ENCODE measurements at places on chromosomes 5 and 9. TPM values are rescaled to one million over a fixed set of nuclear protein-coding genes. Genes with fewer than 3 reads are reported as not detected.

DNA sequence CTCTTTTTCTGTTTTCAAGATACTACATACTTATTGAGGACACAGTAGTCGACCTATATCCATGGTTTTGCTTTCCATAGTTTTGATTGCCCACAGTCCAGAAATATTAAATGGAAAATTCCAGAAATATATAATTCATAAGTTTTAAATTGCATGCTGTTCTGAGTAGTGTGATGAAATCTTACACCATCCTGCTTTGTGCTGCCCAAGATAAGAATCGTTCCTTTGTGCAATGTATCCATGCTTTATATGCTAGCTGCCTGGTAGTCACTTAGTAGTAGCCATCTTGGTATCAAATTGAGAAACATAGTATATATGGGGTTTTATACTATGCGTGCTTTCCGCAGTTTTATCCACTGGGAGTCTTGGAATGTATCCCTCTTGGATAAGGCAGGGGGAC is 59.0 kb downstream of the CWC27 start:
- H3K4me1 ChIP-seq: no peaks in the 10 kb centered on the region
- no peak for DNase-seq

DNA sequence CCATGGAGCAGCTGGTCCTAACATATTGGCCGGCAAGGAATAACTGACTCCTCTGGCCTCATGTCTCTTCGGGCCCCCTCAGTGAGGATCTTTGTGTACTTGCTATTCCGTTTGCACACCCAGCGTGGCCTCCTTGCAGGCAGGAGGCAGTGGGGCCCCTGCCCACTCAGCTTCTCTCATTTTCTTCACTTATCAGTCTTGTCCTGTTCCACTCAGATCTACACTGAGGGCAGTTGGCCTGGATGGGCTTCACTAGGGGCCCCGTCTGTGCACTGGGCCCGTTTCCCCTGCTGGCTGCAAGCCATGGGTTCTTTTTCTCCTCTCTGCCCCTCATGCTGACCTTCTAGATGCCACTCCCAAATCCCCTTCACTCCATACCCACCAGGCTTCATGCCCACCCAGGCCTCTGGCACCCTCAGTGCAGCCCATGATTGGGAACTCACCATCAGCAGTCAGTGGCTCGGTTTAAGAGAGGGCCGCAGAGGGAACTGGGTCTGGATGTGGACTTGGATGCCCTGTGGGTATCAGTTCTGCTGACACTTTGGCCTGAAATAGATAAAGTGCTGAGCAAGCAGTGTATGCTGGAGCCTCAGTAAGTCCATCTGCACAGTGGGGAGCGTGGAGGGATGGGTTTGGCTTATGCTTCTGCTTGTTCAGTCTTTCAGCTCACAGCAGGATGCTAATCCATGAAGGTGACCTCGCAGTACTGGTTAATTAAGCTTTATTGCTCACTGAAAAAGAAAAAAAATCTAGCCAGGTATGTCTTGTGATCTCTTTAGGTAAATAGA is 57.9 kb downstream of the ERBIN start:
- H3K27me3 ChIP-seq: no peaks in the 10 kb centered on the region
- H3K27ac ChIP-seq: no peak overlapping the region
- peaks cover 21% of the 10 kb centered on the region for H3K4me1 ChIP-seq
- H3K36me3 ChIP-seq: no peaks in the 10 kb centered on the region
- no peak overlapping the region for H3K4me3 ChIP-seq

- H3K4me3 ChIP-seq: no peak overlapping the region
- peak overlapping the region; percentile 30 for H3K27ac ChIP-seq
- no peaks in the 10 kb centered on the region for H3K27me3 ChIP-seq
- H3K36me3 ChIP-seq: peaks cover 22% of the 10 kb centered on the region
- H3K4me1 ChIP-seq: peaks cover 24% of the 10 kb centered on the region
These were observed 4.4 kb downstream of the RC3H2 start for GRCh38 chr9:122900791-122901190.

DNA sequence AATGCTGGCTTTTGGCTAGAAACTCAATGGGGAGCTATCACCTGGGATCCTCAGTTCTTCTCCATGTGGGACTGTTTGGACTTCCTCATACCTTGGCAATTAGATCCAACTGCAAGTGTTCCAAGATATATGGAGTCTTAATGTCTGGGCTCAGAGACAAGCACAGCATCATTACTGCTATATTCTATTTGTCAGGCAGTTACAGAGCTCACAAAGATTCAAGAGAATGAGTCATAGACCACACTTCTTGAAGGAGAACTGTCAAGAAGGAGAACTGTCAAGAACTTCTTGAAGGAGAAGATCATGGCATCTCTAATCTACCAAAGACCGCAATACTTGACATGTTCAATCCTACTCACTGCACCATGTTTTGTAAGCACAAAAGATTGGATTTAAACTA is 106.8 kb upstream of the NREP start:
- H3K27ac ChIP-seq: no peak overlapping the region
- H3K4me3 ChIP-seq: no peak overlapping the region
- no peak for DNase-seq
- H3K4me1 ChIP-seq: peaks cover 15% of the 10 kb centered on the region
- no peaks in the 10 kb centered on the region for H3K36me3 ChIP-seq
- no peaks in the 10 kb centered on the region for H3K27me3 ChIP-seq

- no peak for DNase-seq
- no peaks in the 10 kb centered on the region for H3K36me3 ChIP-seq
- no peak overlapping the region for H3K4me3 ChIP-seq
- H3K27ac ChIP-seq: no peak overlapping the region
- H3K4me1 ChIP-seq: no peaks in the 10 kb centered on the region
These were observed 410.5 kb downstream of the TMEM38B start for GRCh38 chr9:106104887-106105286.

DNA sequence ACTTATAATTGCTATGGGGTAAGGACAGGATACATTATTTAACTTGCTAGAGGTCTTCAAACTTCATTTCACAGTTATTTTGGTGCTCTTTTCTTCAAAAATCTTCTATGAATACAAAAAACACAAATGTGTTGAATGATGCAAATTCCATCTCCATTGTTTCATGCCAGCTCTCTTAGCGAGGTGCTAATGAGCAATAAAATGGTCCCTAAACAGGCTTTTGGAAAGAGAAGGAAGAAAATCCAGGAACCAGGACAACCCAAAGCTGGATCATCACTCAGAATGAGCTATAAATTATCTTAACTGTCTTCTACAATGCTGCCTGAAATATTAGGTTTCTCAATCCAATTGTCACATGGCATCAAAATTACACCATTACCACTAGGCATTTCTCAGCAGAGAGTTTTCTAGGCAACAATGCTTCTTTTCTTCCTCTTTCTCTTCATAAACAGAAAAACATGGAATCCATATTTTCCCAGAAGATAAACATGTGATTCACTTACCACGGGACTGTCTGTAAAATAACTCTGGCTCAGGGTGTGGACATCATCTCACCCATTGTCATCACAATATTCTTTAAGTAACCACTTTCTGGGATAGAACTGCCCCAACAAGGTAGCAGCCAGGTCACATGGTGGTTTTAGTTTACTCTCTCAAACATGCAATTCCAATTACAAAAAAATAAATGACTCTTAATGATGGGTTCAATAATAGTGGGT is 249.4 kb downstream of the NPR3 start:
- H3K4me3 ChIP-seq: no peak overlapping the region
- H3K36me3 ChIP-seq: no peaks in the 10 kb centered on the region
- H3K4me1 ChIP-seq: peaks cover 5% of the 10 kb centered on the region

DNA sequence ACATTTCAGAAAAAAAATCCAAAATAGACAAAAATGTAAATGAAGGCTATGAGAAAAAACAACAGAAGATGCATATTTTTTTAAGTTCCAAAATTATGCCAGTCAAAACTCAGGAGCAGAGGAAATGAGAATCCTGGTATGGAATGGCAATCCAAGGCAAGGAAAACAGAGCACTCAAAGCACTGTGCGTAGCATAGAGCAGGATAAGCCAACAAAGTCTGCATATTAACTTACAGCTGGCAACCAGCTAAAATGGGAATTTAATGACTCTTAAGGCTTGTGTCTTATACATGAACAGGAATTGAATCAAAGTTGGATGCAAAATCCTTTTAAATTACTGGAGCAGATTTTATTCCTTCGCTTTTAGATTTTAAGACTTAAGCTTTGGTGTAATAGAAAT is 203.5 kb upstream of the DAPK1 start:
- no peak for DNase-seq
- peaks cover 16% of the 10 kb centered on the region for H3K4me1 ChIP-seq
- H3K36me3 ChIP-seq: no peaks in the 10 kb centered on the region
- H3K27ac ChIP-seq: no peak overlapping the region
- H3K27me3 ChIP-seq: no peaks in the 10 kb centered on the region
- H3K4me3 ChIP-seq: no peak overlapping the region

DNA sequence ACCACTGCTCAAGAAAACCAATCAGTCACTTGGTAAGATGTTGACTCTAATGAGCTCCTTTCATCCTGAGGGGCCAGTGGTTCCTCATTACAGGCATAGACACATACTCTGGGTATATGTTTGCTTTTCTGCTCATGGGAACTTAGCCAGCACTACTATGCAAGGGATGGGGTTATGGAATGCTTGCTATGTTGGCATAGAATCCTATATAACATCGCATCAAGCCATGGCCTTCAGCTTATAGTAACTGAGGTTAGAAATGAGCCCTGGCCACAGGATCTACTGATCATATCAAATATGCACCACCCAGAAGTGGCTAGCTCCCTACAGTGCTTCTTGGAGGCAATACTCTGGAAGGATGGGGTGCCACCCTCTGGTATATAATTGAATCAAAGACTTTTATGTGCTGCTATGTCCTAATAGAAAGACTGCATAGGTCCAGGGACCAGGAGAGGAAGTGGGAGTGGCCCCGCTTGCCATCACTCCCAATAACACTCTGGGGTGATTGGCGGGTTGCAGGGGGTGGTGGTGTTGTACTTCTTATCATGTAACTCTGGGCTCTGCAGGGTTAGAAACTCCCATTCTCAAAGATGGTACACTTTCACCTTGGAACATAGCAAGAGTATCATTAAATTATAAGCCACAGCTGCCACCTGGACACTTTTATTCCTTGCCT is 70.3 kb downstream of the ZNF366 start:
- H3K4me1 ChIP-seq: peaks cover 15% of the 10 kb centered on the region
- H3K27me3 ChIP-seq: no peaks in the 10 kb centered on the region
- DNase-seq: no peak

GRCh38 chr5:112174959-112175594 is 244.0 kb downstream of the EPB41L4A start:
- H3K4me3 ChIP-seq: peak overlapping the region; percentile 52
- no peak overlapping the region for H3K27ac ChIP-seq
- H3K27me3 ChIP-seq: no peaks in the 10 kb centered on the region
- H3K36me3 ChIP-seq: no peaks in the 10 kb centered on the region
- DNase-seq: peak; percentile 36

- H3K36me3 ChIP-seq: no peaks in the 10 kb centered on the region
- H3K4me3 ChIP-seq: no peak overlapping the region
- H3K4me1 ChIP-seq: peaks cover 18% of the 10 kb centered on the region
- H3K27me3 ChIP-seq: no peaks in the 10 kb centered on the region
- no peak overlapping the region for H3K27ac ChIP-seq
These were observed 63.7 kb upstream of the PRR16 start for GRCh38 chr5:120400356-120400755.

DNA sequence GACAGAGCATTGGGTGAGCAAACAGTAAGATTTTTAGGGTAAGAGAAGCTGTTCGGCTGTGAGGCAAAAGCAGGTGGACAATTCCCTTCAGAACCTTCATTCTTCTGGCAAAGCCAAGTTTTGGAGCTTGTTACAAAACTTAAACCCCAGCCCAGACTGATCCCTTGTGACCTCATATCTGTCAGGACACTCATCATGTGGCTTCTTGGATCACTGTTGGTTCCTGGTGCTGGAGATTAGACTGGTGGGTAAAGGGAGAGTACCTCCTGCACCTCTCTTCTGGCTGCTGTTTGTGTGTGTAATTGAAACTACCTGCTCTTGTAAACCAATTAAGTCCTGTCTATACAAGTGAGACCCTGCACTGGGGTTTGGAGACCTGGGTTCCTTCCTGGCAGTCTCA is 21.0 kb downstream of the LARP1 start:
- H3K4me3 ChIP-seq: no peak overlapping the region
- peaks cover 33% of the 10 kb centered on the region for H3K4me1 ChIP-seq
- H3K27me3 ChIP-seq: no peaks in the 10 kb centered on the region
- H3K36me3 ChIP-seq: no peaks in the 10 kb centered on the region

DNA sequence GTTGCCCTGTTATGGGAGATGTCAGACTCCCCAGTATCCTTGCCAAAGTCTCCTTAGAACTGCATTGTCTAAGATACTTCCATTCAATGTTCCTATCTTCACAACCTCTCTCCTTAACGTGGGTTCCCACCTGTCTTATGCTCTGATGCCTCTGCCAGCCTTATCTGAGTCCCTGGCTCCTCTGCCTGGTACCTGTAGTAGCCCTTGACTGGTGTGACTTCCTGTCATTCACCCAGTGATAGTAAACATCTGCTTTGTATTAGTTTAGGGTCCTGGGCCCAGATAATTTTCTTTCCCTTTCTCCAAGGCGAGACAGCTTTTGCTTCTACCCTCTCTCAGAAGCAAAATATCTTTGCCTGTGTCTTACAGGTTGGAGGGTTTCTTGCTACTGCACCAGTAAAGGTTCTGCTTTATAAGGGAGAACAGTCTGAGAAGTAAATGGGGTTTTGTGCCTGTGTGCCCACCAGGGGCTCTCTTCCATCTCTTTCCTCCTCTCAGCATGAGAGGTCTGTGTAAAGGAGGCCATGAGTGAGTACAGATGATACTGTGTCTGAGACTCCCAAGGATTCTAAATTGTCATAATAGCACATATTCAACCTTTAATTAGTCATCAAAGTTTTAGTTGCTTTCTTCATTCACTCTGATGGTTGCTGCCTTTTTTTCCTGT is 220.8 kb downstream of the PRR16 start:
- no peak overlapping the region for H3K27ac ChIP-seq
- H3K36me3 ChIP-seq: peaks cover 9% of the 10 kb centered on the region
- peak; percentile 32 for DNase-seq
- H3K27me3 ChIP-seq: no peaks in the 10 kb centered on the region

GRCh38 chr5:154756868-154757813 is 2.0 kb downstream of the LARP1 start:
- peak overlapping the region; percentile 68 for H3K27ac ChIP-seq
- H3K4me1 ChIP-seq: peaks cover 52% of the 10 kb centered on the region
- no peaks in the 10 kb centered on the region for H3K27me3 ChIP-seq

DNA sequence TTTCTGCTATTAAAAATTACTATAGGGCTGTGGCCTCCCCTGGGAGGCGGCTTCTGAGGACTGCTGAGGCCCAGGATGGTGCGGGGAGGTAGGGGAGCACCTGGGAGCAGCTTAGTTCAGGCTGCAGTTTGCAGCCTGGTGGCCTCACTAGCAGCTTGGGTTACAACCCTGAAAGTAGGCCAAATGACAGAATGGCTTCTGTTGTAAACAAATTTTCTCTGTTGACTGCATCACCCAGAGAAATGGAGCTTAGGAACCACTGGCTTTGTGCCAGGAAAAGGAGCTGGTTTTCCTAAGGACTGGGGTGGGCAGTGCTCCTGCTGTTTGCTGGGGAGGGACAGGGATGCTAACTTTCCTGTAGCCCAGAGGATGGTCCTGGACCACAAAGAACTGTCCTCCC is 130.3 kb downstream of the ENTREP1 start:
- no peak for DNase-seq
- H3K36me3 ChIP-seq: no peaks in the 10 kb centered on the region
- no peak overlapping the region for H3K4me3 ChIP-seq
- H3K27me3 ChIP-seq: no peaks in the 10 kb centered on the region
- no peak overlapping the region for H3K27ac ChIP-seq

- no peak for DNase-seq
- H3K36me3 ChIP-seq: no peaks in the 10 kb centered on the region
- H3K27ac ChIP-seq: no peak overlapping the region
- H3K4me1 ChIP-seq: no peaks in the 10 kb centered on the region
- H3K4me3 ChIP-seq: no peak overlapping the region
These were observed 119.4 kb downstream of the IRX1 start for GRCh38 chr5:3715062-3715461.

- no peaks in the 10 kb centered on the region for H3K36me3 ChIP-seq
- H3K27me3 ChIP-seq: no peaks in the 10 kb centered on the region
- no peak overlapping the region for H3K4me3 ChIP-seq
- H3K4me1 ChIP-seq: no peaks in the 10 kb centered on the region
These were observed 65.9 kb downstream of the ZFAND5 start for GRCh38 chr9:72299017-72299603.

The BAAT gene
- total RNA-seq: under 0.01 TPM

The CNTNAP3 gene
- 1.4 TPM for total RNA-seq

The TMOD1 gene
- not detected for total RNA-seq
